ENCODE measurements at places on chromosomes 12 and 14.

GRCh38 chr14:78405079-78405856 lies 235.1 kb downstream of the NRXN3 start:
- no peak for DNase-seq

- DNase-seq, result no peak
Measured at GRCh38 chr12:43267818-43268217, 284.2 kb downstream of the ADAMTS20 start.

- DNase-seq, result no peak
Measured at GRCh38 chr14:104295681-104296387, 157.4 kb downstream of the KIF26A start.

- peak; percentile 36 for DNase-seq
Measured at GRCh38 chr12:52149651-52150241, 42.1 kb downstream of the KRT80 start.

DNA sequence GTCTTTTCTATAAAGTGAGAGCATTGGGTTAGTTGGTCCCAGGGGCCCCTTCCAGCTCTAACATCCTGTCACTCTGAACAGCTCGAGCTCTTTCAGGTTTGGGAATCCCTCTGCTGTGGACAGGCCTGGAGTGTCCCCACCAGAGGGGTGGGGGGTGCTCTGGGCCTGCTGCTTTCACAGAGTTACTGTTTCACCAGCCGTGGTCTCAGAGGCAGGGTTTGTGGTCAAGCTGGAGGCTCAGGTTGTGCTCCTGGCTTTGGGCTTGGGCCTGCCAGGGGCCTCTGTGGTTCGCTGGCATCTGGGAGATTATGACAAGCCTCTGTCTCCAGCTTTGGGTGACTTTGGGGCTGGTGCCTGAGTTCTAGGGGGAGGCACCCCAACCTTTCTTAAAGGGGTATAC lies 59.6 kb downstream of the FBXL14 start:
- no peak for DNase-seq

GRCh38 chr14:99124482-99125105 lies 147.4 kb downstream of the BCL11B start:
- no peak for DNase-seq

- DNase-seq, result no peak
Measured at GRCh38 chr12:82757059-82757458, 70.4 kb downstream of the TMTC2 start.

- DNase-seq, result peak; percentile 70
Measured at GRCh38 chr12:65665817-65666216, 158.5 kb upstream of the HMGA2 start.

DNA sequence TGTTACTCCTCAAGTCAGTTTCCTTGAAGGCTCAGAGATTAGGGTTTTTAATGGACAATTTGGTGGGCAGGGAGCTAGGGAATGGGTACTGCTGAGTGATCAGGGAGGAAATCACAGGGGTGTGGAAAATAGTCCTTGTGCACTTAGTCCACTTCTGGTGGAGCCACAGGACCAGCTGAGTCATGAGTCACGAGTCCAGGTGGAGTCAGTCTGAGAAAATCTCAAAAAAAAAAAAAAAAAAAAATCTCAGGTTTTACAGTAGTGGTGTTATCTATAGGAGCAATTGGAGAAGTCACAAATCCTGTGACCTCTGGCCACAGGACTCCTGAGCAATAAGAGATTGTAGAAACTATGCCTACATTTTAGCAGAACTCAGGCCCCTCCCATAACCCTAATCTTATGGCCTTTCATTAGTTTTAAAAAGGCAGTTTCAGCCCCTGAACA lies 28.2 kb upstream of the AMN1 start:
- peak; percentile 77 for DNase-seq

DNA sequence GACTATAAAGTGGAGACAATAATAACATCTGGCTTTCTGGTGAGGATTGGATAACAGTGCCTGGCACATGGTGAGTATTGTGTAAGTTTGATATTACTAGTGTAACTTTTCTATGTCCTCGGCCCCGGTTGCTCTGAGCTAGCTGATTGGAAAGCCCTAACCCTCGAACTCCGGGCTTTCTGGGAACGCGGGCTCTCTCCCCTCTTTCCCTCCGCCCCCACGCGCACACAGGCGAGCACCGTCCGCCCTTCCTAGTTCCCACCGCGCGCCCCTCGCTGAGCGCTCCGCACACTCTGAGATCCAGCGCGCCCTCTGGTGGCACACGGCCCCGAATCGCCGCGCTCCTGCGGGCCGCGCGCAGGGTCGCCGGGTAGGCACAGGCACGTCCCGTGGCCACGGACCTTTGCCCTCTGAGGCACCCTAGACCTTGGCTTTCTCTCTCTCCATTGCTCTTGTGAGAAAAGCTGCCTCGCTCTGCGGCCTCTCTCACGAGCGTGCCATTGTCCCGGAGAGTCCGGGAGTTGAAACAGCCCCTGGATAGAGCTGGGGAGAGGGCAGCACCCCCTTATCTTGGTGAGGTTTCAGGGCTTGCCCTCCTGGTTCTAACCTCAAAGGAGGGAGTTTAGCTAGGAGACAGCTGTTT lies 23.2 kb upstream of the ESRRB start:
- peak; percentile 36 for DNase-seq

- DNase-seq, result no peak
Measured at GRCh38 chr12:82963956-82964355, 277.2 kb downstream of the TMTC2 start.

DNA sequence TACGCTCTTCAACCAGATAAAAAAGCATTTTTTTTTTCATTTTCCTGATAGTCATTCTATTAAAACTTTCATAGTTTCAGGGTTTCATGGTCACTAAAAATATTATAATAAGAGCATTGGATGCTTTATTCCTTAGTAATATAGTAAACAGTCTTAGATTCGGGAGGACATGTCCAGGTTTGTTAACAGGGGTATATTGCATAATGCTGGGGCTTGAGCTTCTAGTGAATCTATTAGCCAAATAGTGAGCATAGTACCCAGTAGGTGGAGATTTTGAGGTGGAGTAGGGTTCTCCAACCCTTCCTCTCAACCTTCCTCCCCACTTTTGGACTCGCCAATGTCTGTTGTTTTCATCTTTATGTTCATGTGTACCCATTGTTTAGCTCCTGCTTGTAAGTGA lies 277.4 kb upstream of the RGS6 start:
- peak; percentile 74 for DNase-seq

DNA sequence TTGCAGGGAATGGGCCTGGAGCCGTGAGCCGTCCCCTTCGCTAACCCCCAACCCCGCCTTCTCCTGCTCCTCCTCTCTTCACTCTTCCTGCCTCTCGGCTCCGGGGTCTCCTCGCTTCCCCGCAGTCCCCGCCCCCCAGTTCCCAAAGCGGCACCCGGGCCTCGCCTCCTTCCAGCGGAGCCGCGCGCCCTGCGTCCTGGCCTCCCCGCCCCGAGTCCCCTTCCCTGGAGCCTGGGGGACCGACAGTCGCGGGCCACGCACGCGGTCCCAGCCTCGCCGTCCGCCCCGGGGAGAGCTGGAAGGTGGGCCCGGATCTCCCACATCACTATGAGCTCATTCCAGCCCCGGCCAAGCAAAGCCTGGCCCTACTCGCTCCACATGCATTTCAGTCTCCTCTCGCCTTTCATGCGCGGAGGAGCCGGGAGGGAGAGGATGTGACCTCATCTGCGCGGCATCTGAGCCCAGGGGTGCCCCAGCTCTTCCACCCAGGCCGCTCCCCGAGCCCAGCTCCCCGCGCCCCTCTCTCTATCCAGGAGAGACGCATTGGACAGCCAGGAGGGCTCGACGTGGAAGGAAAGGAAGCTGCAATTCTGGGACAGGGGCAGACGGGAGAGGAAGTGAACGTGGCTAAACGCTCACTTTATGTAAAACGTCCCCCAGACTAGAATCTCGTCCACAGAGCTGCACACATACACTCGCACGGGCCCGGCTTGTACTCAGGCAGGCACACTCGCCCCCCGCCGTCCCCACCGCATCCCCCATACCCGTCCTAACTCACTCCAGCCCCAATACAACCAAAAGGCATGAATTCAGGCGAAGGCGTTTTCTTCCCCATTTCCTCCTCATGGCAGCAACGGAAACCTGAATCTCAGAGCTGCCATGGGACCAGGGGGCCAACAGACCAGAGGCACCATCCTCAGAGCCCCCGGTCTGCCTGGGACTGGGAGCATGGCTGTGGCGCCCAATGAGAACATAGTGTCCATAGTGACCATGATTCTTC lies 108.7 kb upstream of the CCND2 start:
- DNase-seq, result peak; percentile 83

DNA sequence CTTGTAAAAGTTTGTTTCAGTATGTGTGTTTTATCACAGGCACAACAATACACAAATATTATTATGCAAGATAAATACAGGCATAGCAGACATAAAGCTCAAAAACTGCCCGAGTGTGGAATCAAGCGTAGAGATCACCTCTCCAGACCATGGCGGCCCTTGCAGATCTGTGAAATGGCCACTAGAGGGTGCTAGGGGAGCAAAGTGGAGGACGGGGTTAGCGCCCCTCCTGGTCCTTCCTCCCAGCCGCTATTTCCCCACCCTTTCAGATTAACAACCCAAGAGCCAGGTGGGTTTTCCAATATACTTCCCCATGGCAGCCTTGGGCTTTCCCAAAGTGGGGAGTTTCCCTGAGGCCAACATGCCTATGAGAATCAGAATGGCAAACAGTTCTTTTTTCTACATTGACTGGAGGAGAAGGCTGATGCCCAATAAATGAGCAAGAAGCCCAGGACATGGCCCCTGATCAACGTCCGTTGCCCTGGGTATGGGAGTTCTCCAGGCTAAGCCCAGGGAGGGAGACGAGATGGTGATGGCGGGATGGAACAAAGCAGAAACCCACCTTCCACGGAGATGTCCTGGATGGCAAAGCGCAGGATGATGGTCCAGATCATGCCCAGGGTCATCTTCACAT lies 67.4 kb downstream of the ACTN1 start:
- peak; percentile 74 for DNase-seq

DNA sequence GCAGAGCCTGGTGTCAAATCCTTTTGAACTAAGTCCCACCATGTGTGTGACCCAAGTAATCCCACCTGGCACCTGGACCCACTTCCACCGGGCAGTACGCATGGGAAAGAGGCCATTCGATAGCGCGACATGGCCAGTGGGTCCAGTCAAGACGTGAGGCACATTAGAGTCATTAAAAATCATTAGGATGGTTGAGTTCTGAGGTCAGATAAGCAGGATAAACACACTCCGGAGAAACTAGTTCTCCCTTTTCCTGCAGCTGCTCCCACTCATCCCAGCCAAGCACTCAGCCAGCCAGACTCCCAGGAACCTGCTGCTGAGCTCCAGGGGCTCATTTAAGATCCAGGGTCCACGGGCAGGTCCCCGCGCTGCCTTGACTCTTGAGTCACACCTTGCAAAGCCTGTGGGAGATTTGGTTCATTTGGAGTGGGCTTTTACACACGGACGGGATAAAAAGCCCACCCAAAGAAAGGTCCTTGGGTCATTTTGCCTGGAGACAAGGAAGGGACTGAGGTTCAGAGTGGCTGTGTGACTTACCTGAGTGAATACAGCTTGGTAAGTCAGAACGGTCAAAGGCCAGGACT lies 313.9 kb downstream of the BCL11B start:
- no peak for DNase-seq

DNA sequence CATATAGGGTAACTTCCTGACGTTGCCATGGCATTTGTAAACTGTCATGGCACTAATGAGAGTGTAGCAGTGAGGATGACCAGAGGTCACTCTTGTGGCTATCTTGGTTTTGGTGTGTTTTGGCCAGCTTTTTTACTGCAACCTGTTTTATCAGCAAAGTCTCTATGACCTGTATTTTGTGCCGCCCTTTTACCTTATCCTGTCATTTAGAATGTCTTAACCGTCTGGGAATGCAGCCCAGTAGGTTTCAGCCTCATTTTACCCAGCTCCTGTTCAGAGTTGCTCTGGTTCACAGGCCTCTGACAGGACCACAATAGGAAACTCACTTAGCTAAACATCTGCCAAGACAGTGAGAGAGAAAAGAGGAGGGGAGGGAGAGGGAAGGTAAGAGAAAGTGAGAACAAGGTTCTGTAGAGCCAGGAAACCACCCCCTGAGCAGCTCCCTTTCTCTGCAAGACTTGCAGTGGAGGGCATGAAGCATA lies 64.8 kb upstream of the PLEKHG3 start:
- DNase-seq, result peak; percentile 69

GRCh38 chr12:69330475-69331473 lies 17.4 kb upstream of the LYZ start:
- DNase-seq, result peak; percentile 14

DNA sequence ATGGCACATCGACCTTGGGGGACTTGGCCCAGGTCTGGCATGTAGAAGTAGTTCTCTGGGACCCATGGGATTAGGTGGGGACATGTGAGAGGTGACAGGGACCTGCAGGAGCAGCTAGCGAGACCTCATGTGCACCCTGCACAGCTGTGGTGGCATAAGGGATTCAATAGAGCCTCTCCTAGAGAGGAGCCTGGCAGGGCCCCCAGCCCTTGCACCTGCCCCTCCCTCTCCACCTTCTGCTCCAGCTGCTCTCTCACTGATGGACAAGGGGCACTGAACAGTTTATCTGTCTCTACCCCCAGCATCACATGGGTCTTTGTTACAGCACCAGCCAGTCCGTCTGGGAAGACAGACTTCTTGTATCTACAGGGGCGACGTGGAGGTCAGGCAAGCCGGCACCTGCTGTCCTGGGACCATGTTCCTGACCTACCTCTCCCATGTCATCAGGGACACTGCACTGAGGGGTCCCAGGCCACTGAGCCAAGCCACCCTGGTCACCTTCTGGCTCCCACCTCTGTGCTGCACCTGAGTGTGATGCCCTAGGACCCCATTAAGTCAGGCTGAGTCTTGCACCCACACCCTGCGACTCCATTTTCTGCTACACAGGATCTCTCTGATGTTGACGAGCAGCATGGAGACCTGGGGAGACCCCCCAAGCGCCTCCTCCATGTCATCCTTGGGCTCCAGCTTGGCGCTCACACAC lies 32.6 kb downstream of the DDX11 start:
- DNase-seq, result no peak

- no peak for DNase-seq
Measured at GRCh38 chr14:81415781-81416180, 15.7 kb upstream of the STON2 start.

Data from epithelial cell of esophagus (primary cell).